ENCODE measurements at places on chromosomes 12 and 14.

GRCh38 chr14:71780075-71780474, 152.2 kb upstream of the RGS6 start:
- no peak overlapping the region for H3K4me3 ChIP-seq
- no peaks in the 10 kb centered on the region for H3K4me1 ChIP-seq
- H3K27me3 ChIP-seq: peaks cover 13% of the 10 kb centered on the region
- no peak for DNase-seq
- H3K27ac ChIP-seq: no peak overlapping the region
- H3K36me3 ChIP-seq: no peaks in the 10 kb centered on the region

DNA sequence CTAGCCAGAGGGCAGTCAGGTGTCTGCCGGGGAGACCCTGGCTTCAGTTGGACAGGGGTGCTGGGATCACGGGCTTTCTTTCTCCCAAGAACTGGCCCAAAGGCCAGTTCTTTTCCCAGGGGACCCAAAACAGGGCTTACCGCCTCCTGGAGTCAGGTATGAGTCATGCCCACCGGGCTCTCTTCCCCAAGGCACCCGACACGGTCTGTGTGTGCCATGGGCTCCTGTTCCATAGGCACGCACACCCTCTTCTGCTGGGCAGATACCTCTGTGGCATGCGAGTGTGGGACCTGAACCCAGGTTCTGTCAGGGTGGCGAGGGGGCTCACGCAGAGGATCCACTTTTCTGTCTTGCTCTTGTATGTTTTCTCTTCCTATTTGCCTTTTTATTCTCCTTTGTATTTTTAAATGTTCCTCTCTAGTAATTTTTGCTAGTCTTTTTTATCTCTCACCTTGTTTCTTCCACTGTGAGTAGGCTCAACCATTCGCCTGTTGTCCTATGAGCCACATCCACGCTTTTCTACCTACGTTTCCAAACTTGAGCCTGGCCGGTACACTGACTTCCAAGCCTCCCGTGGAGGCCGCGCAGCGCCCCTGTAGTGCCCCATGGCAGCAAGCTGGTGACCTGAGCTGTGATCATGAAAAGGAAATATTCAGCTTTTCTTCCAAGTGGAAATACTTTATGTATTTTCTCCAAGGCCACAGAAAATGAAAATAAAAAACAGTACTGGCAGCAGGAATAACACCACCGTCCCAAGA, 362.2 kb downstream of the CACNA1C start:
- DNase-seq: no peak
- peaks cover 2% of the 10 kb centered on the region for H3K27me3 ChIP-seq
- no peaks in the 10 kb centered on the region for H3K36me3 ChIP-seq
- H3K4me1 ChIP-seq: no peaks in the 10 kb centered on the region

- no peak for DNase-seq
- no peak overlapping the region for H3K27ac ChIP-seq
- H3K27me3 ChIP-seq: no peaks in the 10 kb centered on the region
These were observed 103.0 kb downstream of the PEBP1 start for GRCh38 chr12:118238888-118239287.

GRCh38 chr14:99599393-99599792, 4.6 kb downstream of the CCDC85C start:
- DNase-seq: no peak
- no peak overlapping the region for H3K27ac ChIP-seq
- H3K36me3 ChIP-seq: no peaks in the 10 kb centered on the region
- peaks cover 22% of the 10 kb centered on the region for H3K4me1 ChIP-seq
- peaks cover 5% of the 10 kb centered on the region for H3K27me3 ChIP-seq
- no peak overlapping the region for H3K4me3 ChIP-seq

GRCh38 chr12:2244013-2244861, 191.4 kb downstream of the CACNA1C start:
- peaks cover 1% of the 10 kb centered on the region for H3K27me3 ChIP-seq
- H3K4me3 ChIP-seq: no peak overlapping the region
- no peaks in the 10 kb centered on the region for H3K4me1 ChIP-seq
- no peak overlapping the region for H3K27ac ChIP-seq
- no peak for DNase-seq

GRCh38 chr12:117384735-117385134, 23.3 kb upstream of the NOS1 start:
- DNase-seq: no peak
- no peaks in the 10 kb centered on the region for H3K27me3 ChIP-seq
- no peak overlapping the region for H3K4me3 ChIP-seq
- no peak overlapping the region for H3K27ac ChIP-seq
- no peaks in the 10 kb centered on the region for H3K4me1 ChIP-seq

- H3K27me3 ChIP-seq: peaks cover 49% of the 10 kb centered on the region
- peaks cover 12% of the 10 kb centered on the region for H3K4me1 ChIP-seq
- no peak overlapping the region for H3K4me3 ChIP-seq
- no peak overlapping the region for H3K27ac ChIP-seq
- no peak for DNase-seq
- H3K36me3 ChIP-seq: no peaks in the 10 kb centered on the region
These were observed 20.6 kb downstream of the RDH12 start for GRCh38 chr14:67722293-67722692.

DNA sequence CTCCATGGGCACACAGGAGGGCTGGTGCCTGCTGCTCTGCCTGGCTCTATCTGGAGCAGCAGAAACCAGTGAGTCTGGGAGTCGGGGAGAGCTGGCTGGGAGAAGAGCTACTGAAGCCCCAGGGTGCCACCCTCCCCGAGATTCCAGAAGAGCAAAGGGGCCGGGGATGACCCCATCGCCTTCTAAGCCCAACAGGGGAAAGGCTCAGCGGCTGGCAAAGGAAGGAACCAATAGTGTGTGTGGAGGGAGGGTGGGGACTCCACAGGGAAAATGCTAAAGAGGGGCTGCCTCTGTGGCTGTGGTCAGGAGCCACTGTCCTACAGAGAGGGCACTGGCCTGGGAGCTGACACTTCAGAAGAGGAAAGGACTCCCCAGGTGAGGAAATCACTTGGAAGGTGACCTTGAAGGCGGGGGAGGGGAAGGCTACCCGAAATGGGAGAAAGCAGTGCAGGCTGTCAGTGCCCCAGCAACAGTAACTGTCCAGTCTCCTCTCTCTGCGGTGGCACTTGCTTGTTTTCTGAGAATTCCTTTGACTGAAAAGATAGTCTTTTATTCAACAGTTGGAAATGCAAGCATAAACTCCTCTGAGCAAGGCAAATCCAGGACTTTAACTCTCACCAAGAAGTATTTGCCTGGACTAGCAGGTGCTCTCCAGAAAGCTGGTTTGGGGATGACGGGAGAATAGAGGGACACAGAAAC, 552 bp downstream of the TAPBPL start:
- peaks cover 37% of the 10 kb centered on the region for H3K36me3 ChIP-seq
- peak overlapping the region; percentile 99 for H3K4me3 ChIP-seq
- H3K4me1 ChIP-seq: peaks cover 77% of the 10 kb centered on the region
- H3K27me3 ChIP-seq: no peaks in the 10 kb centered on the region

- peak overlapping the region; percentile 77 for H3K27ac ChIP-seq
- H3K4me3 ChIP-seq: no peak overlapping the region
- DNase-seq: no peak
- no peaks in the 10 kb centered on the region for H3K27me3 ChIP-seq
These were observed 1.9 kb upstream of the PITPNM2 start for GRCh38 chr12:123152833-123153232.

DNA sequence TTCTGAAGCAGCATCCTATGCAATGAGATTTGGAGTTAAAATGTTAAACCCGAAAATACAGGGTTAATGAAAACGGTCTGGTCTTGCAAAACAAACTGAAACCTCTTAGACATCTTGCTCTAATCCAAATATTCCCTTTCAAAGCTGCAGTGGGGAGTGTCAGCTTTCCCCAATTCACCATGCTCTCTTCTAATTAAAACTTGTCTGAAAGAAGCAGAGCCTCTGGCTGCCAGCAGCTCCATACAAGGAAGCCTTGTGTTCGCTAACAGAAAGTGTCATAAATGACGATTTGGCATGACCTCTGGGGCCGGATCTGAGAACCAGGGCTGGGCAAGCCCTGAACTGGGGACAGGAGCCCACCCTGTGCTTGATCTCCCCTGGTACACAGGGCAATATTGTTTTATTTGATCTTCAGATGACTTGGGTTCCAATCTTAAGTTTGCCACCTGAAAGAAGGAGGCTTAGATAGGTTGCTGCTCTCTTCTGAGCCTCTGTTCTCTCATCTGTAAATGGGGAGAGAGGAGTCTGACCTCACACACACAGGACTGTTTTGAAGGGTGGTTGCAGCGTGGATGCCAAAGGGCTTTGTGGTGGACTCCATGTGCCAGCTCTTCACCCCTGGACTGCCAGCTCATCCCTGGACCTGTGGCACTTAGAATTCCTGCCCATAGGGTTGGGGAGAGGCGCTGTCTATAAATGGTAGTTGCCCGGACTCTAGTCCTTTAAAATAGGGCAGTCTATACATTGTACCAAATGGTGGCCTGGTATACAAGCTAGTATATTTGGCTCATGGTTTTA, 7.8 kb downstream of the KMT5A start:
- peak overlapping the region; percentile 47 for H3K4me3 ChIP-seq
- H3K4me1 ChIP-seq: peaks cover 34% of the 10 kb centered on the region
- DNase-seq: no peak

- no peak overlapping the region for H3K4me3 ChIP-seq
- no peak for DNase-seq
- H3K27me3 ChIP-seq: no peaks in the 10 kb centered on the region
These were observed 78.5 kb downstream of the PPM1H start for GRCh38 chr12:62856454-62856853.

DNA sequence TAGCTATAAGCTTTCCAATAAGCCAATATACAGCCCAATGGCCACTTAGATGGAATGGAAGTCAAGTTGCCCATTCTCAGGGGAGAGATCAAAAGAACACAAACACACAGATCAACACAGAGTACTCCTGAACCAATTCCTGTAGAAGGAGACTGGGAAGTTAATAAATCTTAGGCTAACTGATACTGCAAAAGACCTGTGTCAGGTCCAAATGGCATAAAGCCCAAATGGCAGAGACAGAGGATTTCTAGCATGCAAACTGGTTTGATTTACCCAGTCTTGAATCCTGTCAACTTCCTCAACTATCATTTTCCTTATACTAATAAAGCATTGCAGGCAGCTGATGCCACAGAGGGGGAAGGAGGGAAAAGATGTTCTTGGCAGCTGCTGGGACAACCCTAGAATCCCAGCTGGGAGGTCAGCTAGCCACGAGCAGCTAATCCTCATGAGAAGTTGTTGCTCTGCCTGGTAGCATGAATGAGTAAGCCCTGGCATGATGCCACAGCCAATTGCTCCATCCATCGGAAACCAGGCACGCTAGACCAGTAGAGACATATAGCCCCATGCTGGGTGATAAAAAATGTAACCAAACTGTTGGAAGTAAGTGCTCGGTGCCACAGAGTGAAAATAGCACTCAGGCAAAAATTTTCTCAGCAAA, 26.2 kb downstream of the ANG start:
- no peak overlapping the region for H3K4me3 ChIP-seq
- H3K4me1 ChIP-seq: peaks cover 3% of the 10 kb centered on the region
- no peak for DNase-seq
- no peak overlapping the region for H3K27ac ChIP-seq
- H3K27me3 ChIP-seq: peaks cover 5% of the 10 kb centered on the region

DNA sequence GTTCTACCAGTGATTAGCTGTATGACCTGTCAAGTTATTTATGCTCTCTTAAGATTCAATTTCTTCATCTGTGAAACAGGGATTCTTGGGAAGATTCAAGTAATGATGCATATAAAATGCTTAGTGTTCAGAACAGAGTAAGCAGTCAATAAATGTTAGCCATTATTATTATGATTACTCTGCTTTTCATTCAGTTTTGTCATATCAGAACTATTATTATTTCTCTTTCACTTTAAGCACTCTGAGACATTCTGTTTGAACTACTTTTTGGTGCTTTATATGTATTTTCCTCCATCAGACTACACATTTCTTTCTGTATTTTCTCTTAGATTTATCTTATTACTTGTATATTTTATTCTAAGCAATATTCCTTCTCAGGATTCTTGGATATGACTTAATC, 81.2 kb downstream of the CFAP54 start:
- H3K4me3 ChIP-seq: no peak overlapping the region
- no peak overlapping the region for H3K27ac ChIP-seq
- peaks cover 18% of the 10 kb centered on the region for H3K27me3 ChIP-seq
- H3K4me1 ChIP-seq: no peaks in the 10 kb centered on the region
- no peak for DNase-seq
- H3K36me3 ChIP-seq: no peaks in the 10 kb centered on the region

GRCh38 chr12:70002912-70003255, 177.9 kb downstream of the MYRFL start:
- H3K27me3 ChIP-seq: peaks cover 4% of the 10 kb centered on the region
- H3K27ac ChIP-seq: no peak overlapping the region
- no peak overlapping the region for H3K4me3 ChIP-seq
- no peak for DNase-seq
- peaks cover 8% of the 10 kb centered on the region for H3K36me3 ChIP-seq

GRCh38 chr12:1572731-1573130, 21.6 kb downstream of the FBXL14 start:
- no peaks in the 10 kb centered on the region for H3K4me1 ChIP-seq
- no peak for DNase-seq
- H3K27me3 ChIP-seq: no peaks in the 10 kb centered on the region
- no peak overlapping the region for H3K4me3 ChIP-seq
- no peak overlapping the region for H3K27ac ChIP-seq

GRCh38 chr12:124564232-124564958, 3.0 kb downstream of the NCOR2 start:
- peak overlapping the region; percentile 39 for H3K4me3 ChIP-seq
- peaks cover 1% of the 10 kb centered on the region for H3K36me3 ChIP-seq
- H3K27ac ChIP-seq: no peak overlapping the region
- peaks cover 14% of the 10 kb centered on the region for H3K4me1 ChIP-seq
- no peak for DNase-seq
- H3K27me3 ChIP-seq: no peaks in the 10 kb centered on the region

- no peaks in the 10 kb centered on the region for H3K4me1 ChIP-seq
- H3K36me3 ChIP-seq: no peaks in the 10 kb centered on the region
- no peak overlapping the region for H3K27ac ChIP-seq
These were observed 5.2 kb downstream of the EPYC start for GRCh38 chr12:90999527-90999926.

DNA sequence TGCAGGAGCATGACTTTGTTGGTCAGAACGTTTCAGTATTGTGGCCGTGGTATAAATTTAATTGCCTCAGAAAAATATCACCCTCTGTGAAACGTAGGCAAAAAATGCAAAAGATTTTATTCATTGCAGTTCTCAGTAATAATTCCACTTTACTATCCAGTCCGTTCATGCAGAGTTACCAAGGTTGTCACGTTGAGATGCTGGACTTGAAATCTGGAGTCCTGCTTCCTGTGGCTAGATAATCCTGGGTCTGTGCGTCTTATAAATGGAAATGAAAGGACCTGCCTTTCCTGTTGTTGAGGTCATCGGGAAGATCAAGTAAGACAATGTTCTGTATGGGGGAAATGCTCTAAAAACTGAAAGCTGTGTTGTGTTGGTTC, 1.3 kb upstream of the AVPR1A start:
- H3K27me3 ChIP-seq: peaks cover 38% of the 10 kb centered on the region
- peak overlapping the region; percentile 38 for H3K4me3 ChIP-seq
- peaks cover 16% of the 10 kb centered on the region for H3K4me1 ChIP-seq
- H3K36me3 ChIP-seq: no peaks in the 10 kb centered on the region
- no peak overlapping the region for H3K27ac ChIP-seq
- no peak for DNase-seq

- no peaks in the 10 kb centered on the region for H3K27me3 ChIP-seq
- no peak overlapping the region for H3K27ac ChIP-seq
- DNase-seq: no peak
- H3K4me1 ChIP-seq: peaks cover 5% of the 10 kb centered on the region
- no peak overlapping the region for H3K4me3 ChIP-seq
- no peaks in the 10 kb centered on the region for H3K36me3 ChIP-seq
These were observed 19.0 kb upstream of the KRAS start for GRCh38 chr12:25269701-25270100.

Data from naive thymus-derived CD8-positive, alpha-beta T cell (primary cell).